Esophagus squamous epithelium (tissue), 5 donors: ENCODE measurements at places on chromosomes 6 and 20.

DNA sequence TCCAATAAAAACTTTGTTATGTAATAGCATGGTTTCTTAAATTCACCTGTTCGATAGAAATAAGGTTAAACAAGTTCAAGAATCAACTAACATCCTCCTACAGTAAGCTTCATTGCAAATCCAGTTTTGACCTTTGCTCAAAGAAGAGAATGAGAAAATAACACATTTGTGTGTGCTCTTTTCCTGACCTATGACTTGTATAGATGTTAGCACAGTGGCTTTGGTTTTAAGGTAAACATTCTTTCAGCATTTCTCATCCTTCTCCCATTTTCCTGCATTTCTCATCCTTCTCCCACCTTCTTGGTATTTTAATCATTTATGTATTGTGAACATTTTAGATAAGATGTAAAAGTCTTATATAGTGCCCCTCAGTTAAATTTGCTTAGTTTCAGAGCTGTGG lies 73.9 kb downstream of the PLCB1 start:
- no peak for DNase-seq

GRCh38 chr6:98932381-98932780 lies 15.4 kb downstream of the FBXL4 start:
- no peak for DNase-seq

DNA sequence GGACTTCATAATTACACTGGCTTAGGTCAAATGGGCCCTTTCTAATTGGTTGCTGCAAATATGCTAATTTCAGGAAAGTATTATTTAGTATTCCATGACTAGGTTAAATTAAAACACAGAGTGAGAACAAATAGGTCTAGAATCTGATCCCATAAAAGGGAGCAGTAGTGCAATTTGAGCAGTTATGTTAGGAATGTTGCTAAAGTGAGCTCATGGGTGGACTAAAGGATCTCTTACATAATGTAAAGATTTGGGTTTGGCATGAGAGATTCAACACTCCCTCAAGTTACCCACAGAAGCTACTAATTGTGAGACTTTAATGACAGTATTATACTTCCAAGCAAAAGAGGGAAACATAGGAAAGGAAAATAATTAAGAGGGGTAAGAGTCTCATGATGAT lies 109.1 kb downstream of the C6orf58 start:
- DNase-seq: no peak

DNA sequence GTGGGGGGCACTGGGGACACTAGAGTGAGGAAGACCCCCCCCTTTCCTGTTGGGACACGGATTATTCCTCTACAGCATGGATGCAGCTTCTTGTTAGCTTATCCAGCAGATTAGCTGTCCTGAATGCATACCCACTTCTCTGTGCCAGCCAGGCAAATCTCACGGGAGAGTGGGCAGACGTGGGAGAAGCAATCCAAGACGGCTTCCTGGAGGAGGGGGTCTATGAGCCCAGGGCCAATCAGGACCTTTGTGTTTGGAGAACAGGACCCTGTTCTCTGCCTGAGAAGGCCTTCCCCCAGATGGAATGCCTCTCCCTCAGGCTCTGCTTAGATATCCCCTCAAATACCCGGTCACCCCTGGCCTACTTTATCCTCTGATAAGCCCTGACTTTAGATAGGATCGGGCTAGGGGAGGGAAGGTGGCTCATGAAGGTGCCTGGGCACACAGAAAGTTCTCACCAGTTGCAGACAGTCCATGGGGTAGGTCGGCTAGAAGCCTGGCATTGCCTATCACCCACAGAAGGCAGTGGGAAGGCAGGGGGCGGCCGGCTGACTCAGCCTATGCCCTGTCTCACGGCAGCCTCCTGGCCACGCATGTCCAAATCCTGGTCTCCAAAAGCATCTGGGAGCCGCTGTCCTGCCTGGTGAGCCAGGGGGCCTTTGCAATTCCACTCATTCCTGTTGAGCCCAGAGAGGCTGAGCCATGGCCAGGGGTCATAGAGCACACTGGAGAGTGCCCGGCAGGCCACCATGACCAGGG lies 34.7 kb downstream of the SUN5 start:
- no peak for DNase-seq

DNA sequence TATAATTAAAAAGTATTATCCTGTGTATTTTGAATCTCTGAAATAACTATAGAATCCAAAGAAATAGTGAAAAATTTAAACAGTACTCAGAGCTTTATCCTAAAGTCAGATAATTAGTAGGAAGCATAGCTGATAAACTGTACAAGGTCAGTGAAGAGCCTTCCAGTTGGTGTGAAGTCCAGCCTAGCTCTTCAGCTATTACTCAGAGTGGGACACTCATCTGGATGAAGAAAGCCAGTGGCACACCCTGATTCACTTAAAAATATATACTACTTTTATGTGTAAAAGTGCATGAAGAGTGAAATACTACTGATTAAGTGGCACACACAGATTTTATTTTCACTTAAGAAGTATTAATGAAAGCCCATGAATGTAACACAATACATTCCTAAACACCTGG lies 3.1 kb downstream of the IFNGR1 start:
- DNase-seq: no peak

DNA sequence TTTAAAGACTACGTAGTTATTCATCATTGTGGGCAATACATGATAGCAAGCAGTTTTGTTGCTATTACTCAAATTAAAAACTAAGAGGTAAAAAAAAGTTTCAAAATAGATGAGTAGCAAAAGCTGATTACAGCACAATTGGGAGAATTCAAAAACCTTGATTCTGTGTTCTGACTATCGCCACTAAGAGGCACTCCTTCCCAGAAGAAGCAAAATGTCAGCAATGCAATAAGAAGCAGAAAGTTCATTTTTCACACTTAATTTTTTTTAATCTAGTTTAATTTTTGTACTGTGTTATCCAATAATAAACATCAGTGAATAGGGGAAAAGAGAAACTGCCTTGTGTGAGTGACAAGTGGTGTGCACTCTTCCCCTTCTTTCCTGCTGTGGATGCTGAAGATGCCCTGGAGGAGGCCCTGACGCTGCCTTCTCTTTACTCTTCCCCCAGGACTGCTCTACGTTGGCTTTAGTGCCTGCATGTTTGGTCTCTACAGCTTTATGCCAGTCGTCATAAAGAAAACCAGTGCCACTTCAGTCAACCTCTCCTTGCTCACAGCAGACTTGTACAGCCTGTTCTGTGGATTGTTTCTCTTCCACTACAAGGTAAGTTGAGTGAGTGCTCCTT lies 263.2 kb upstream of the PLN start:
- no peak for DNase-seq

GRCh38 chr6:88890860-88891845 lies 72.3 kb downstream of the RNGTT start:
- DNase-seq: no peak

GRCh38 chr20:10366898-10367692 lies 66.9 kb downstream of the MKKS start:
- DNase-seq: no peak

- DNase-seq: no peak
Measured at GRCh38 chr6:121733234-121733633, 297.8 kb downstream of the GJA1 start.
